ENCODE measurements at places on chromosomes 5 and 9.

- no peak for DNase-seq
Observed at GRCh38 chr5:161235569-161235968, 311.0 kb downstream of the GABRB2 start.

- no peak for DNase-seq
Observed at GRCh38 chr9:76370396-76371023, 23.7 kb downstream of the RFK start.

DNA sequence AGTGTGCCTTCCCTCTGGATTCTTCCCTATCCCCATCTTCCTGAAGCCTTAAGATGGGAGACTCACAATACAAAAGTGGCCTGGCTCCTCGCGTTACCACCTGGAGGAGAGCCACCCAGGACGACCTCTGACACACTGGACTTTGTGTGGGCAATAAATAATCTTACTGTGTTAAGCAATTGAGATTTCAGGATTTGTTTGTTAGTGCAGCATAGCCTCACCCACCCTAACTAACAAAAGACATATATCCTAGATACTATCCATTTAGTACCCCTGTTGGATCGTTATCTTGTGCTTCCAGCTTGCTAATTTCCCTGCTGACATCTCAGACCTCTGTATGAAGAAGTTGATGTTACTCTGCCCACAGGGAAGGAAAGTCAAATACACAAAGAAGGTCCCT lies 7.9 kb downstream of the GABBR2 start:
- DNase-seq, result no peak

GRCh38 chr9:104682642-104683041 lies 11.7 kb upstream of the OR13D1 start:
- DNase-seq, result peak; percentile 6

- DNase-seq, result no peak
Observed at GRCh38 chr5:82799361-82800077, 277.7 kb downstream of the TMEM167A start.

DNA sequence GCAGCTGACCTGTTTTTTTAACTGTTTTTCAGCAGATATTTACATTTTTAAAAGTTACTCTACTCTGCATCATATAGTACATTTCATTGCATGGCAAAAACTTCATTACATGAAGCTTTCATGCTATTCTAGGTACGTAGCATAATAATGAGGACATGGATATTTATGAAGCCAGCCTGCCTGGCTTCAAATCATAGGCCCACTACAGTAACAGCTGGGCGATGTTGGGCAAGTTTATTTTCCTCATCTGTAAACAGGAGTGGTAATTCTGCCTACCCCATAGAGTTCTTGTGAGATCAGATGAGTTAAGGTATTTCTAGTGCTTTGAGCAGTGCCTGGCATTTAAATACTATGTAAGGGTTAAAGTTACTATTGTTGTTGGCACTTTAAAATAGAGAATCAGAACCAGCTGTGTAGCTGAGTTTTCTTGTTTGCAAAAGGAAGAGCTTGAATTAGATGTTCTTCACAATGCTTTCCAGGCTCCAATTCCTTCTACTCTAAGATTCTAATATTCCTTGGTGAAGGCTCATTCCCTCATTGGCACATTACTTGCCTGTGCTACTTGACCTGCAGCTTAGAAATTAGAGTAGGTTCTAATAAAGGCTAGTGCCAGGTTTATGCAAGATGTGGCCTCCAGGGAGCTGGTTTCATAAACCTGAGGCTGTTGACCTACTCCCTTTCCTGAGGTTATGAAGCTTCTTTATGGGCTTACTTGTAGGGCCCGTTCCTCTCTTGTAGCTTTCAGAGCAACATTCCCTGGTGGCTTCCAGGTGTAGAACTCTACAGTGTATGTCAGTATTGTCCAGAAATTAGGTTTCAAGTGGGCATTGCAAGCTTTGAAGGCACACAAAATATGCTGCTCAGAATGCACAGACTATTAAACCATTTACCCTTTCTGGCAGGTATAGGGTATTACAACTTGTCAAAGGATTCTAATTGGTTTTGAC lies 14.5 kb downstream of the ANP32B start:
- no peak for DNase-seq

- DNase-seq, result no peak
Observed at GRCh38 chr9:81844131-81844567, 84.1 kb upstream of the SPATA31D4 start.

DNA sequence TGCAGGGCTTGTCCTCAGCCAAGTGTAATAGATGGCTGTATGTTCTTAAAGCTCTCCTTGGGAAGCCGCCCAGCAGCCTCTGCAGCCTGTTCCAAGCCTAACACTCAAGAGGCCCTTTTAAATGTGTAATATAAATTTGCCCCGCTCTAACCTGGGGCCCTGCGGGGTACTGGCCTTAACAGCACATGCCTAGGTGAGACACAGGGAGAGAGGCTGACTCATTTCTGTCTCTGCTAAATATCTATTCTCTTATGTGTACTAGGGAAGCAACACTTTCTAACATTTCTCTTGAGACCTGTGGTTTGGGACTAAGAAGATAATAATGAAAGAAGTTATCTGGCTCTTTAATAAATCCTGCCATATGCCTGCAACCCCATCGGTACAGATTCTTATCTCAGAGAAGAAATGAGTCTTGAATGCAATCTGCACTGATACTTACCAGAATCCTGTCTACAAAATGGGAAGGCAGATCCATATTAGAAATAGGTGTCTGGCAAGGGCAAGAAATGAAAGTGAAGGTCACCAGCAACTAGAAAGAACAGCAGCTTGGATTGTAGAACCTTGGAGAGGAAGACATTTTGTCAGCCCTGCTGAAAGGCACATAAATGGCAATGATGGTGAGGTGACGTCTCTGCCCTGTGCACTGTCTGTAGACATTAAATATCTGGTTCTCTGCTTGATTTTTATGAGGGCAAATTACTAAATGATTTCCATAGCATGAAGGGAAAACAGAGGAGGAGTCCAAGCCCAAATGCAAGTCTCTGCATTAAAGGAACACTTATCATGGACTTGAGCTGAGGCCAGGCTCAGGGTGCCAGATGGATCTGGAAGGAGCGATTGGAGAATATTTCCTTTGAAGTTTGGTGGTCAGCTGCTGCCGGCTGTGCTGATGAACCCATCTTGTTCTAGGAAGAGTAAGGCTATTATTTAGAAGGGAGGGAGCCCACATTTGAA lies 14.5 kb upstream of the TGFBI start:
- DNase-seq, result no peak

DNA sequence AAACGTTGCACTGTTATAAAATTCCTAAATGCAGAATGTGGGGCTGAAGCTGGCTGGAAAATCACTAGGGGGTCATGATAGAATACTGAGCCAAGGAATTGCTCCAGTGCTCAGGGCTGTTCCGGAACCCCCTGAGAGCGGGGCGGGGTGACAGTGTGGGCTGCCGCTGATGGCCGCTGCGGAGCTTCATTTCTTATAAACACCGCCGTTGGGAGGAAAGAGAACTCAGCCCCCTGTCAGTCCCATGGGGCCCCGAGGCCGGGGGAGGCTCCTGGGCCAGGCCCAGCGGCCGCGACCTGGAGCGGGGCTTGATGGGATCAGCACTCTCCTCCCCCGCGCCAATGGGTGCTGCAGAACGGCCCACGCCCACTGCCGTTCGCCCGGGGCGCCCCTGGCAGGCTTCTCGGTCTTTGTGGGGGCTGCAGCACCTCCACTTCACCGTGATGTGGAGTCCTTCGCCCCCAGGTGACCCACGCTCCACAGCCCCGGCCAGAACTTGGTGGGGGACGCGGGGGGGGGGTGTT lies 5.2 kb upstream of the IRF1 start:
- no peak for DNase-seq

DNA sequence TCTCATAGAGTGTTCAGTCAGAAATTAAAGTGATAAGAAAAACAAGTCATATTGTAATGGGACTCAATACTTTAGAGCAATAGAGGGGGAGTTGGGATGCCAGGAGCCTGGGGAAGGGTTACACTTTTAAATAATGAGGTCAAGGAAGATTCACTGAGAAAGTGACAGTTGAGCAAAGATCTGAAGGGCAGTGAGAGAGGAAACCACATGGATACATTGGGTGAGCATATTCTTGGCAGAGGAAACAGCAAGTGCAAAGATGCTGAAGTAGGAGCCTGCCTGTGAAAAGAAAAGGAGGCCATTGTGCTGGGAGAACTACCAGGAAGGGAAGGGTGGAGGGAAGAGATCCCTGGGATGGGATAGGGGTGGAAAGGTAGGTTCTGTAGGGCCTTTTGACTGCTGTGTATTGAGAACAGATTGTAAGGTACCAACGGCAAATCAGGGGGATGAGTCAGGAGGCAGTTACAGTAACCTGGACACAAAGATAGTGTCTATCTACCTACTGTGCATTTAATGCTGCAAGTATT lies 79.4 kb downstream of the PAM start:
- no peak for DNase-seq

DNA sequence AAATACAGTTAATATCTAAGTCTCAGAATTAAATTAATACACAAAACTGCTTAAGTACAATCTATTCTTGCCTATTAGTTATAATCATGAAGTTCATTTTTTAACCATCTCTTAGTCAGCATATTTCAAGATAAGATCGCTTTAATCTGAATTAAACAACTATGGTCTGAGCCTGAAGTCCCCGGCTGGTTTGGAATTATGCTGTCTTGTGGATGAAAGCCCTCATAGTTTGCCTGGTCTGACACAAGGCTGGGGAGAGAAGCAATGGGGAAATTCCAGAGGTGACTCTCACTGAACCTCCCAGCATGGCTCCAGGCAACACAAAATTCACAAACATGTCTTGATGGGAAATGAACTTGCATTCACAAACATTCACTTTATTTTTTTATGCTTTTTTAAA lies 28.0 kb upstream of the GRAMD2B start:
- DNase-seq, result no peak
